ENCODE measurements at places on chromosomes 5 and 9.

DNA sequence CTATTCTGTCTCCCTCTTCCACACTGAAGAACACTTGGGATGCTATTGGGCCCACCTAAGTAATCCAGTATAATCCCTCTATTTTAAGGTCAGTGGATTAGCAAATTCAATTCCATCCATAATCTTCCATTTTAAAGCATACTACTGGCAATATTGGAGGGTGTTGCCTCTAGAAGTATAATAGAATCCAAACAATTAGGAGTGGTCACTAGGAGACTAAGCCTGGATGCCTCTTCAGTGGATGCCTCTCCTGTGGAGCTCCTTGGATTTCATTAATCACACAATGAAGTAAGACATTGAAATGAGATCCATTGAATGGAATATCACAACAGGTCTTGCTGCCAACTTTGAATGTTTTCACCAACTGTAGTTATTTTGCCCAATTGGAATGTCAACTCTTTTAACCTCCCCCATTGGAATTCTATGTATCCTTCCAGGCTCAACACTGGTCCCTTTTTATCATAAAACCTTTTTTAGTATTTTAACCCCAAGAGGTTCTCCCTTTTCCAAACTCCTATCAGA lies 311.6 kb downstream of the PLK2 start:
- no peak for DNase-seq

DNA sequence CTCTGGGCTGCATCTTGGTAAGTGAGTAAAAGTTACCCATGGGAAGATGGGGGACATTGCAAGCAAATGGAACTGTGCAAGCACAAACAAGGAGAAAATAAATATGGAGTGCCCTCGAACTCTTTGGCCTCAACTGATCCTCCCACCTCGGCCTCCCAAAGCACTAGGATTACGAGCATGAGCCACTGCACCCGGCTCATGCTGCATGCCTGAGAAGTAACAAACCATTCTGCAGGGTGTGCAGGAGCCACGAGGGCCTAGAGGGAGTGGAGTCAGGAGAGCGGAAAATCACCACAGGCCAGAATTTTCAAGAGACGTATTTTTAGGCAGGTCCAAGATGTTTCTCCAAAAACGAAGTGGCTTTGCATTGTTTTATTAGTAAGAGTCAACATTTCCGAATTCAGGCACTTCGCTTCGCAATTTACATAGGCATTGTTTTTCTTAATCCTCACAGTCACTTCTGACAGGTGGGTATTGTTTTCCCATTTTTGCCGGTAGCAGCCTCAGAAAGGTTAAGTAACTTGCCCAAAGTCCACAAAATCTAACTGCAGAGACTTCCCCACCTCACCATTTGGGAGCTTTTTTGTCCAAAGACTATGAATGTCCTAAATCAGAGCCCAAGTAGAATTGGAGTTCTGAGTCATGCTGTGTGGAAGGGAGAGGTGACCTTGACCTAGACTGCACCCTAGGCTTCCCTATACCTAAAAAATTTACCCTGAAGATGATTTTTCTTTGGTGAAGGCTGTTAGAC lies 230.2 kb downstream of the NR3C1 start:
- no peak for DNase-seq

- DNase-seq: no peak
Measured at GRCh38 chr5:178210073-178210535, 5.8 kb downstream of the HNRNPAB start.

DNA sequence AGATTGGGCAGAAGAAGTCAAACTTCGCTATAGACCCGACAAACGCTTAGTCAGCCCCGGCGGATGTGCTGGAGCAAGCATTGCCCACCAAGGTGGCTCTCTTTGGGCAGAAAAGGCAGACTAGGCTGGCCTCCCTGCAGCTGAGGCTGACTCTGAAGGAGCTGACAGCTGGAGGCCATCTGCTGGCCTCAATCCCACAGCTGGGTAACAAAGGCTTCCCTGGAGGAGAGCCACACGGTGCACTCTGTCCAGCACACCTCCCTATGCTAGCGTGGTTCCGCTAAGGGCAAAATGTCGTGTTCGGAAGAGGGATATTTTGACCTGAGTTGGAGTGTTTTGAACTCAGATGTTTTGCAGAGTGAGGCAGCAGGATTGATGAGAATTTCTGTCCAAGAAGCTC lies 103.5 kb upstream of the PTCH1 start:
- DNase-seq: no peak

GRCh38 chr9:81074221-81074620 lies 615.1 kb downstream of the TLE1 start:
- no peak for DNase-seq

DNA sequence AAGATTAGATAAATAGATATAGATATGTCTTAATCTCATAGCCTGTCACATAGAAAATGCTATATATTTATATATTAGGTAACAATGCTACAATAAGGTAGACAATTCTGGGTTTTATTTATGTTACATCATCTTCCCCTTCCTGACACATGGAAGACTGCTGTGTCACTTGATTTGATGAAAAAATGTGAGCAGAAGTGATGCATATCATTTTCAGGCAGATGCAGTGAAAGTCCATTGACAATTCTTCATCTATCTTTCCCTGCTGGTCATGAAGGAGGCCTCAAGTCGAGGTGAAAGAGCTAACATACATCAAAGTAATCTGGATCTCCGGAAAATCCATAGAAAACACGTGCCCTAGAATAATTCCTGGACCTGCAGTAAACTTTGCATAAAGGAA lies 57.8 kb upstream of the CHD1 start:
- no peak for DNase-seq

DNA sequence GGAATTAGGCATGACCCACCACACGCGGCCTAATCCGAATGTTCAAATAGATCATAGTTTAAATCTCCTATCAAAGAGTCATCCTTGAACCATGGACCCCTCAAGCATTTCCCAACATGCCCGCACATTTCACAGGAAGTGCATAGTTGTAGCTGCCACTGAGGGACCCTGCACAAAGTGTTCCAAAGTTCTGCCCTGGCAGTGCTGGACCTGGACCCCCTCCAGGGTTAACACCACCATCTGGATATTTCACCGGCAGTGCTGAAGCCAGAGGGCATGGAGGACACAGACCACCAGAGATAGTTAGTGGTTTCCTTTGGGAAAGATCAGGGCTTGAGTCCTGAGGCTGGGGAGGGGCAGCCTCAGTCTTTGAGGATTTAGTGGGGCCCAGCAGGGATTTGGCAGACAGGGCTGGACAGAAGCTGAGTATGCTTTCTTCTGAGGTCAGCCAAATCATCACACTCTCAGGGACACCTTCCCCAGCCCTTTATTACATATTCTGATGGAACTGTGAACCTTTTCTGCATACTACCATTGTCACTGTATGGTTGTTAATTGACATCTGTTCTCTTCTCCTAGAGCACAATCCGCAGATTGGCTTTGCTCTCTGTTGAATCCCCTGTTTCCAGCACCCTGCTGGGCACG lies 143.6 kb upstream of the EFNA5 start:
- DNase-seq: no peak

- DNase-seq: no peak
Measured at GRCh38 chr5:41156739-41157138, 56.6 kb downstream of the C6 start.

DNA sequence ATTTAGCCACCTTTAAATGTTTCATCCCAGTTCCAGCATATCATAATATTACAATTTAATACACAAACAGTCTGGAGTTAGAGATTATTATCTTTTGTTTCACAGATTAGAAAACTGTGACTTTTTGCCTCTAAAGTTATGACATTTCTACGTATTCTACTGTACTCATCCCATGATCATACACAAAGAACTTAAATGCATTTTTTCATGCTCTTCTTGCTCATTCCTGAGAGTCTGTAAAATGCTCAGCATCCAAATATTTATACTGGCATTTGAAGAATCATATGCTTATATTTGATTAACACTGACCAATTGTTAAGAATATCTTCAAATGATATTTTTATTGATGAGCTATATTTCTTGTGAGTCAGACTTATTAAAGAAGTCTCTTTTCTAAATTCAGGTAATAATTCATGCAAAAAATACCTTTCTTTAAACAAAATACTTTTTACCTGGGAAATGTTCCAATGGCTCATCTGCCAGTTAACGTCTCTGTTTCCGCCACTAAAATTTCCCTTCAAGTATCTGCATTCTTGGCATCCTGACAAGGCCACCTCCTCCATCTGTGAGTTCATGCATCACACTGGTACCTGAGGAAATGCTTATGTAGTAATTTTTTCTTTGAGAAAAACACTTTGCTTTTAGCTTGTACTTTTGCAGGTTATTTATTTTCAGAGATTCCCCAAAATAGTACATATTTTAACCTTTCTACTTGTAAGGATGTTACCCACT lies 139.6 kb upstream of the RASA1 start:
- no peak for DNase-seq

- no peak for DNase-seq
Measured at GRCh38 chr5:101686536-101687157, 609.4 kb downstream of the SLCO4C1 start.

GRCh38 chr9:89993678-89994630 lies 389.1 kb downstream of the GADD45G start:
- no peak for DNase-seq

DNA sequence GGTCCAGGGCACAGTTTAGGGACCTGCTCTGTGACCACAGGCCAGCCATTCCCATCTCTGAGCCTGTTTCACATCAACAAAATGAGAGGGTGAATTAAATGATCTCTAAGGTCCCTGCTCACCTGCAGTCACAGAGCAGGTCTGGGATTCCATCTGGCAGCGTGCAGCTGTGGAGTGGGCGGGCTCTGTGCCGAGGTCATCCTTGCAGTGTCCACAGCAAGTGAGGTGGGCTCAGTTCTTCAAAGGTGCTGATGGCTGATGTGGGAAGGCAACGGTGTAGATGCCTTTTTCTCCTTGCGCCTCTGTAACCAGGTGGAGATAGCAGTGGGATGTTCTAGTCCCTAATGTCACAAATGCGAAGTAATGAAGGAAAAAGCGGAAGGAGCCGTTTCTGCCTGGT lies 11.9 kb downstream of the OR2V1 start:
- DNase-seq: no peak

- no peak for DNase-seq
Measured at GRCh38 chr5:159337016-159337955, 7.0 kb upstream of the IL12B start.

Data from activated gamma-delta T cell (primary cell).